ENCODE measurements at places on chromosomes 11 and 22.

DNA sequence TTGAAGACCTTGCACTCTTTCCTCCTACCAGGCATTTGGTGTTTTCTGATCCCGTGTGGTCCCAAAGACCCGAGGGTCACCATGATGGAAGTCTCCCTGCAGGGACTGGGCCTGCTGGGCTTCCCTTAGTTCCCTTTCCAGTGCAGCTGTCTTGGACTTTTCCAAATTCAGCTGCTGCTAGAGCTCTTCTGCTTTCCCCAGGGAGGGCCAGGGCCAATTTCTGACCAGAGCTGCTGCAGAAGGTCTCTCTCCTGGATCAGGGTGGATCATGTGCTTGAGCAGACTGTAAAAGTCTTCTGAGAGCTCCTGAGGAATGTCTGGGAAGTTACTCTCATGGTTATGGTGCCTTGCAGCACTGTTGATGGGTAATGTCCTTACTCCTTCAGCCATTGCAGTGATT is 23.2 kb downstream of the LDLRAD3 start:
- no peak for DNase-seq

DNA sequence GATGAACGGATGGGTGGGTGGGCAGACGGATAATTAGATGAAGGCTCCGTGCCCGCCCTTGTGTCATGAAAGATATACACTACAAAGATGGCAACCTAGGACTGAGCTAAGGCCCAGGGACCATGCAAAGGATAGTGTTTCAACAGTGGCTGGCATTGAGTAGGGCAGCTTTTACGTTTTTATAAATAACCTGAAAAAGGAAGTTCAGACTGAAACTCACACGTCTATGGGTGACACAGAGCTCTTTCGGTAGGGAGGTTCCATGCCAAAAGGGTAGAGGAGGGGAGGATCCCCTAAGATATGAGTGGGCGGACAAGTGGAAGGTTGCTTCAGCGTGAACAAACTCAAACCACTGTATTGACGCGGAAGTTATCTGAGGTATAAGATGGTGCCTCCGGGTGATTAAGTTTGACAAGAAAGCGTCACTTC is 90.5 kb downstream of the UBASH3B start:
- DNase-seq, result peak; percentile 82

- no peak for DNase-seq
These were observed 23.5 kb upstream of the GRAMD1B start for GRCh38 chr11:123406441-123407129.

DNA sequence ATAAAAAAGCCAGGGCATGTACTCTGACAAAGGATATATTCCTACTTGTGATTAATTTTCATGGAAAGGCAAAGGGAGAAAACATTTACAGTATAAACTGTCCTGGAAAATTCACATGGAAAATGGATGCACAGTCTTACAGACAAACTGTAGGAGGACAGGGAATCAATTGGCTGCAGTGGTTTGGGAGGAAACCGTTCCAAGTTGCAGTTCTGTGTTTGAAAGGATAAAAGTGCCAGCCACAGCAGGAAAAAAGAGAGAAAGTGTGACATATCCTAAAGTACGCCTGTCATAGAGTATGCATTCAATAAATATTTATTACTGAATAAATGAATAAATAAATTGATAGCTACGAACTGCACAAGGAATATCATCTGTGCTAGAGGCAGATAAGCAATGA is 462.9 kb downstream of the RAB38 start:
- no peak for DNase-seq

- DNase-seq, result no peak
These were observed 77.2 kb upstream of the INCENP start for GRCh38 chr11:62046568-62047100.

- no peak for DNase-seq
These were observed 136.6 kb downstream of the NAV2 start for GRCh38 chr11:19849107-19849789.

DNA sequence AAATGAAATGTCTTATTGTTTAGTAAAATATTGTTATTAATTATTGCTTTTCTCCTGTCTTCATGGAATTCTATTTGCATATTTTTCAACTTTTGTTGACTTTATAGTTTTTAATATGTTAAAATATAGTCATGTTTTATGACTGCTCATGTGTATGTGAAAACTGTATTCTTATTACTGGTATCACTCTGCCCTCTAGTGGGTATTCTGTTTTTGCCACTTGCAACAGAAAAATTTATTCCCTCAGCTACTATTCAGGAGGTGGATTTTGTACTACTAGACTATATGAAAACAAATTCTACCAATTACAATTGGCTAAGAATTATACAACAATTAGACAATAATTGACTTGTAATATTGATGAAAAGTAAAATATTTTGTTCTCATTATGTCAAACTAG is 45.0 kb downstream of the OR4C6 start:
- DNase-seq, result no peak

- no peak for DNase-seq
These were observed 80.7 kb downstream of the GGT1 start for GRCh38 chr22:24683691-24684090.

DNA sequence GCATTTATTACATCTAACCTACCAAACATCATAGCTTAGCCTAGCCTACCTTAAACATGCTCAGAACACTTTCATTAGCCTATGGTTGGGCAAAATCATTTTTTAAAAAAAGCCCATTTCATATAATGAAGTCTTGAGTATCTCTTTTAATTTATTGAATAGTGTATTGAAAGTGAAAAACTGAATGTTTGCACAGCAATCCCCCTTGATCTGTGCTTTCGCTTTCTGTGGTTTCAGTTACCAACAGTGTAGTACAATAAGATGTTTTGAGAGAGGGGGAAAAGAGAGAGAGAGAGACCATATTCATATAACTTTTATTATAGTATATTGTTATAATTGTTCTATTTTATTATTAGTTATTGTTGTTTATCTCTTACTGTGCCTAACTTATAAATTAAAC is 8.4 kb upstream of the MAP6 start:
- no peak for DNase-seq

- DNase-seq, result no peak
These were observed 39.4 kb upstream of the GGTLC2 start for GRCh38 chr22:22605074-22605404.

DNA sequence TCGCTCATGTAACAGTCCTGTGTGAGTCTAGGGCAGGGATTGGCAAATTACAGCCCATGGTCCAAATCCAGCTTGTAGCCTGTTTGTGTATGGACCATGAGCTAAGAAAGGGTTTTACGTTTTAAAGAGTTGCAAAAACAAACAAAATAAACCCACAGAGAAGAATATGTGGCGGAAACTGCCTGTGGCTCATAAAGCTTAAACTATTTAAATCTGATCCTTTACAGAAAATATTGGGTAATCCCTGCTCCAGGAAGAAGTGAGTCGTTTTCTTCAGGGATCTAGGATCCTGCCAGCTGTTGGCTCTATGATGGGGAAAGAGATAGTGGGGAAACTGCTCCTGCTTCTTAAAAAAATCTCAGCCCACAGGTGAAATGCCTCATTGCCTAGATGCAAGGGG is 3.4 kb upstream of the OR6Q1 start:
- no peak for DNase-seq

DNA sequence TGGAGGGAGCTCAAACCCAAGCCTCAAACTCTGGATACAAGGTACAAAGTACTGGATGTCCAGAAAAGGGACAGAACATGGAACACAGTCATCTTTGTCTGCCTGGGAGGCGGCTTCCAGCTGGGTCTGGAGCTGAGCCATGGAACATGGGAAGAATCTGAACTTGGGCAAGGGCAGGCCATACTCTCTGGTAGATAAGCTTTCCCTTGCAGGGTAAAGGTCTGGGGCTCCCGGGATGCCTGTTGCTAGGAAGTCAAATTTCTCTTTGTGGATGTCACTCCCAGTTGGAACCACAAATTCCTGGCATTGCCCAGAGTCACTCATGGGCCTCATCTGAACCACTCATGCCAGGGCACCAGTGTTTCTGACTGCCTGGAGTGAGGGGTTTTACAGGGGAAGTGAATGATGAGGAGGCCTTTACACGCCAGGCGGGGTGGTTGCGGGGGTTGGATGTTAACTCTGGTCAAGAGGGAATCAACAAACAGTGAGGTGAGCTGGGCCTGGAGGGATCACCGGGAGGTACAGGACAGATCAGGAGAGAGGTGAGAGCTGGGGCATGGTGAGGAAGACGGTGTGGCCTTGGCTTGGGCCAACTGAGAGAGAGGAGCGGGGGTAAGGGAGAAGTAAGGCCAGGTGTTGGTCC is 5.7 kb downstream of the FTH1 start:
- no peak for DNase-seq

- peak; percentile 38 for DNase-seq
These were observed 61.7 kb downstream of the PARVB start for GRCh38 chr22:44085743-44086270.

DNA sequence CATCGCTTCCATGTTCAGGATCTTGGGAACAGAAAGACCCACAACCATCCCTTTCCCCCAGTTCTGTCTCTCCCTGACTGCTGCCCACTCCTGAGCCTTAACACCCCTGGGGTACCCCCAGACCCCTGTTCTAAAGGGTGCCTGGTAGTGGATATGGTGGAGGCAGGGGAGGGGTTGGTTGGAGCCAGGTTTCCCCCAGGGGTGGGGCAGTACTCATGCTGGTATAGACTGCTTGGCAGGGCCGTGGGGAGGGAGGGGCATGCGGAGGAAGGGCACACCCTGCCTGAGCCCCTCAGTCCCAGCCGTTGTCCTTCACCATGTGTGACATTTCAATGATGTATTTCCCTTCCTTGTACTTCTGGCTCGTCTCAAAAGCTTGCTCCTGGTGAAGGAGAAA is 4.0 kb downstream of the YPEL4 start:
- DNase-seq, result no peak
